ENCODE measurements at places on chromosomes 7 and 10.
A peak's percentile ranks its signal among the peaks of the same experiment; 100 is the strongest.

GRCh38 chr10:74586088-74586585, 240.3 kb upstream of the KAT6B start:
- DNase-seq: no peak

DNA sequence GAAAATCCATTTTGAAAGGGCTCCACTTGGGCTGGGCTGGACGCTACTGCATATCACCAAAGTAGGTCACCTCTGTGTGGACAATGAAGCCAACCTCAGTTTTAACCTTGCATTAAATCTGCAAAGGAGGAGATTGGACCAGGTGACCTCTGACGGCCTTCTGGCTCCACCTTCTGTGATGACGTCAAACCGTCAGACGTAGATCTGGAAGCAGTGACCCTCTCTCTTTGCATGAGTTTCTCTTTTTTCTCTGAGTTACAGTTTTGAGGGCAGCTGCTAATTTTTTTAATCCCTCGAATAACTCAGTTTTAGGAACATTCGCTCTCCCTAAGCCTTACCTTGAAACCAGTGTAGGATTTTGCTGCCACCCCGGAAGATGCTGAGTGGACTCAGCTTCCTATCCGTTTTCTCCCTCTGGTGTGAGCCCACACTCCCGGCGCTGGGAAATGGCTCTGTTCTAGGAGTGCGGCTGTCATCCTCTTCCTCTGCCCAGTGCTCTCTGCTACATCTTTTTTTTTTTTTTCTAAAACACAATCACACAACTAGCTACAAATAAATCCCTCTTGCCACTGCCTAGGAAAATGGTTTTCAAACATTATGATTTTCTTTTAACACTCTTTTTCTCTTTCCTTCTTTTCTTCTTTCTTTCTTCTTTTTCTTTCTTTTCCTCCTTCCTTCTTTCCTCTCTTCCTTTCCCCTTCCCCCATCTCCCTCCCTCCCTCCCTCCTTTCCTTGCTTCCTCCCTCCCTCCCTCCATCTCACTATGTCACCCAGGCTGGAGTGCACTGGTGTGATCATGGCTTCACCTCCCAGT, 27.7 kb upstream of the NMT2 start:
- no peak for DNase-seq

GRCh38 chr7:5646846-5647245, 134.6 kb downstream of the RNF216 start:
- DNase-seq: peak; percentile 44

GRCh38 chr7:158141806-158142518, 445.7 kb downstream of the PTPRN2 start:
- no peak for DNase-seq

DNA sequence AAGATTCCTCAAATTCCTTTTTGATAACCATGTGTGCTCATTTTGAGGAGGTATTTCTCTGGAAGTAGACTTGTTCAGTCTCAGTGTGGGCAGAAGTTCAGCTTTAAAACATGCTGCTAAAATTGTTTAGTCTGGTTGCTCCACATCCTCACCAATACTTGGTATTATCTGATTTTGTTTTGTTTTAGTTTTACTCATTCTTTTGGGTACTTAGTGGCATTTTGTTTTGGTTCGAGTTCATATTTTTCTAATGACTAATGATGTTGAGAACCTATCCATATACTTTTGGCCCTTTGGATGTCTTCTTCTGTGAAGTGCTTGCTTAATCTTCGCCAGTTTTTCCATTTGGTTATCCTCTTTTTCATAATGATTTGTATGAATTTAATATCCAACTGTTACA, 694.2 kb upstream of the FZD8 start:
- DNase-seq: peak; percentile 45

- DNase-seq: no peak
Observed at GRCh38 chr7:31044529-31044928, 7.6 kb upstream of the ADCYAP1R1 start.

DNA sequence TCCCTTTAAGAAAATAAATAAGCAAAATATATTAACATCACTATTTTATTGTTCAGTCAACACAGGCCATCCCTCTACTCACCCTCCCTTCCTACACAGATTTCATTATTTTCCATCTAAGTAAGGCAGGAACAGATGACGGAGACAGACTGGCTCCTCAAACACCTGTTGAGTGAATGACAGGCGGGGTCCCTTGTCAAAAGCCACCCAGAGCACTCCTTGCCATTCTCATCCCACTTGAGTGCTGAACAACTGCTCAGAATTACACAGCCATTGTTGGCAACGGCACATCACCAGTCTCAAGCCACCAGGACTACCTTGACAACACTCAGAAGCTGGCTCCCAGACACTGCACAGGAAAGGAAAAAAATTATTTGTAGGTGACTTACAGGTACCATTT, 3.3 kb downstream of the GRB10 start:
- no peak for DNase-seq

DNA sequence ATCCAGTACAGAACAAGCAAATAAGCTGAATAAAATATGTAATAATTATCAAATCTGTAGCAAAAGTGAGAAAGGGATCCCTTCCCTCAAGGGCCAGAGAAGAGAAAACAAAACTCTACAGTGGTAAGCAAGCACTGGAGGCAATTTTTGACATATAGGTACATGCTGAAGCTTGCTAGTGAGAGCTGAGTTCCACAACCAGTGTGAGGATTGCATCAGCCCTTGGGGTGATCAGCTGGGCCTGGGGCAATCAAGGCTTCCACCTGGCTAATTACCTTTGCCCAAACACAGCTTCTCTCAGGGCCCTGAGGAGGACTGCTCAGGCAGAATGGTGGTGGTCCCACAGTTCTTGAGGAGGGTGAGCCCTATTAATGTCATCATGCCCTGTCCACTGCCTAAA, 134.4 kb upstream of the DLX6 start:
- DNase-seq: no peak

DNA sequence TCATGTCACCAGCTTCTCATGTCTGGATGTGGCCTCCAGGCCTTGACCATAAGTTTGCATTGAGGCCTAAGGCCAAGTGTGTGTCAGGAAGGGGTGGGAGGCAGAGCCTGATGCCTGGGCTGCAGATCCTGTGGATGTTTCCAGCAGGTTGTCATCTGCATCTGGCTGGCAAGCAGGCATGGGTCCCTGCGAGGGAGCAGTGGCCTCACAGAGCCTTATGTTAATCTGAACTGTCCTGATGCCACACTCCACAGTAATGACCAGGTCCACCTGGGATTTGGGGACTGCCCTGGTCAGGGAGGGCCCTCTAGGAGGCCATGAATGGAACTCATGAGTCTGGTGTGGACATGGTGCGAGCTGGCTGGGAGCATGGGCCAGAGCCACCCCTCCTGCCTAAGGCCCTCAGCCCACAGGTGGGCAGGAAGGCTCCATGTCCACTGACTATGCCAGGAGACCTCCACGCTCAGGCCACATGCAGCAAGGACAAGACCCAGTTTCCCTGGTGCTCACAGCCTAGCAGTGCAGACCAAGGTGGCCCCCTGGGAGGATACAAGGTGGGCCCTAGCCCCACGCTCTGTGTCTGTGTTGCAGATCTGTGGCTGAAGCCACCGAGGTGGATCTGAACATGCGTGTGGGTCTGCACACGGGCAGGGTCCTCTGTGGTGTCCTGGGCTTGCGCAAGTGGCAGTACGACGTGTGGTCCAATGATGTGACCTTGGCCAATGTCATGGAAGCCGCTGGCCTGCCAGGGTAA, 83.1 kb downstream of the ADCY1 start:
- DNase-seq: no peak

DNA sequence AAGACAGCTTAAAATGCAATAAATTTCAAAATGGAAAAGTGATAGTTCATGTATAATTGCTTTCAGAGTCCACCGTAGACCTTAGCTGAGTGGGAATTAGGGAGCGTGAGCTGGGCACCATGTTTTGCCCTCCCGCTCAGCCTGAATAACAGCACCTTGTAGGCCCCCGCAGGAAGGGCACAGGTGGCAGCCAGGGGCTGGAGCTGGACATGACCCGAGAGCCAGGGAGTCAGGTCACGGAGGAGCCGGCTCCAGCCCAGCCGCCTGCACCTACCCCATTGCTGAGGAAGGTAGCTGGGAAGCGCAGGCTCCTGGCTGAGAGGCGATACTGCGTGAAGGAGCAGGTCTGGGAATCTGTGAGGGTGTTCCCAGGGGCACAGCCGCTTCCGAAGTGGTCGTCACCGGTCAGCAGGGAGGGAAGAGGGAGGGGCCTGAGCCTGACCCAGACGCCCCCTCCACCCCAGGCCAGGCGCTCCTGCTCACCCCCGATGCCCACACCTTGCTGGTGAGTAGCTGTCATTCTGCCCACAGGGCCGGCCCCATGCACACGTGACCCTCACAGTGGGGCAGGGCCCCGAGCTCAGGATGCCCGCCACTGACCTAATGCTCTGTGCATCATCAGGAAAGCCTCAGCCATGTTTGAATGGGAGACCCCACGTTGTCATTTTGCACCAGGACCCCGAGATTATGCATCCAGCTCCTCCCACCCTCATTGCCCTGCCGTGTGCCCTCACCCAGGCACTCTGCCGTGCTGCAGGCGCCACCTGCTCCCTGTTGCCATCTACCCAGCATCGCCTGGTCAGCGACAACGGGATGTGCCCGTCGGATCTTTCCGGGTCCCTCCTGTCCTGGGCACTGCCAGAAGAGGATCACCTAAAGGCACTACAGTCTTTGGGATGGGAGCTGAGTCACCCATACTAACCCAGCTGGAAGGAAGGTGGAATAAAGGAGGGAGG, 129.2 kb upstream of the TCERG1L start:
- DNase-seq: no peak

- DNase-seq: no peak
Observed at GRCh38 chr7:155788616-155789000, 23.7 kb downstream of the SHH start.

DNA sequence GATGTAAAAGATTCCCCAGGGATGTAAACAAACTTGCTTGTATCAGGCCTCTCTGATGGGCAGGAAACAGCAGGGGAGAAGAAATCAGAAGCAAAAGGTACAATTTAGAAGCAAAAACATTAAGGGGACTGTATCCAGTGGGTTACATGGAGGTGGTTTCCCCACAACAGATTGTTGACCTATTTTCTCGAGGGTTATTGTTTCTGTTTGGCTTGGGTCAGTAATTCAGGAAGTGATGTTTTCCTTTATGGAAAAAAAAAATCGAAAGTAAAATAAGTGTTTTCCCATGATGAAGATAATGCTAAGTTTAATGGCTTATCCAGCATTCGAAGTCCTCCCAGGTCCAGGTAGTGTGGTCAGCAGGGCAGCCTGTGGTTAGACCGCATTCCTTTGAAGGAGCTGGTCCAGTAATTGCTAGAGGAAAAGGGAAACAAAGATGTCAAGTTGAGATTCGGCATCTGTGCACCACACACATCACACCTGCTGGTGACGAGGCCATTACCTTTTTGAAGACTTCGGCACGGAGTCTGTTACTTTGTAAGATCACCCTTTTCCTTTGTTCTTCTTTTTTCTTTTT, 37.3 kb upstream of the ADAM12 start:
- no peak for DNase-seq

DNA sequence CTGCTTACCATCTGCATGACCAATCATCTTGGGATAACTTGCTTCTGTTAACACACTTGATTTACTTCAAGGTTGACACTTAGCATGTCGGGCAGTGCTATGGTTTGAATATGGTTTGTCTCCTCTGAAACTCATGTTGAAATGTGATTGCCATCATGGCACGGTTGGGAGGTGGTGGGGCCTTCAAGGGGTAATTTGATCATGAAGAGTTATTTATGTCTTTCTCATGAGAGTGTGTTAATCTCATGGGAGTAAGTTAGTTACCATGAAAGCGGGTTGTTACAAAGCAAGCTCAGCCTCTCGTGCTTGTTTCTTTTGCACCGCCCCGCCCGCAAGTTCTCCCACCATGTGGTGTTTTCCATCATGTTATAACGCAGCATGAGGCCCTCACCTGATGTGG, 163.6 kb downstream of the DOCK4 start:
- no peak for DNase-seq

DNA sequence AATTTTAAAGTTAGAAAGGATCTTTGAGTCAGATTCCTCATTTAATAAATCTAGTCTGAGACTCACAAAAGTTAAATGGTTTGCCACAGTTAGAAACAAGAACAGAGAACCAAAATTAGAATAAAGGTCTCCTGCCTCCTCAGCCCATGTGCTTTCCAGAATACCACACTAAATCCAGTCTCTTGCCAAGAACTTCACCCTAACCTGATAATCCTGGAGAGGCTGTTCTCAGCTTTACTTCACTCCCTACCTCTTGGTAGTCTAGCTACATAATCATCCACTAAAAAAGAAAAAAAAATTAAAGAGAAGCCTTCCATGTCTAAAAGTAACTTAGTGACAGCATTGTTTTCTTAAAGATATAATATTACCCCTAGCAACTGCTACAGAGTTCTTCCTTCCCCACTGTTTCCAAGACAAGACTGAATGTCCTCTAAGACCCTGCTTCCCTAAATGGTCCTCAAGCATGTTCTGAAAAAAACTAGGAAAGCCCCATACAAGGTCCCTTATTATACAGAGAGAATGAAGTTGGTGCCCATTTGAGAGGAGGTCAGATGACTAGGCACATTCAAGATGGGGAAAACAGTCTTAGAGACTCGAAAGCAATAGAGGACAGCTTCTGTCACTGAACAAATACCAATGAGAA, 56.8 kb downstream of the ZNF438 start:
- DNase-seq: no peak

DNA sequence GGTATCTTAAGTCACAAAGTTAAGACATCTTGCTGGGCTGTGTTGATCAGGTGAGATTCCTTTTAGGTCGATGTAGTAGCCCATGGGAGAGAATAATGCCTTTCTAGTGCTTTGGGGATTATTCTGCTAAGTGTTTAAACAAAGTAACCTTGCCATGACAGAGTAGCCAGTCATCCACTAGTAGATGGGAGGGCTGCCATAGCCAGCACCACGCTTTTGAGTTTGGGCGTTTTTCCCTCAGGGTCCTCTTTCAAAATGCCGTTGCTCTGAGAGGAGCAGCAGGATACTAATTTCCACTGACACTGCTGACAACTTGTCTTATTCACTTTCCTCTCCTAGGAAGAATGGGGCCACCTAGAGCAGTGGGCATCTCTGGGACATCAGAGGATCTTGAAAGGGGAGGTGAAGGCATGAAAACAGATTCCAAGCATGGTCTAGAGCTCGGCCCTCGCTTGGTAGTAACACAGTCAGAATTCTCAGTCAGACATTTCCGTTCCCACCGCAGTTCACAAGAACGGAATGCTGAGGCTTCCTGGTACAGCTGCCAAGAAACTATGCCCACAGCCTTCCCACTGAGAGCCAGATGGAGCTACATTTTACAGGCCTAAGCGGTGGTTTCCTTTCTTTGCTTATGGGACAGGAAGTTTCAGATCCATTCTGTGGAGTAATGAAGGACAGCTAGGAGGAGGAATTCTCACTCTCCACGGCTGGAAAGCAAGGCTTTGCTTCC, 15.3 kb upstream of the RSU1 start:
- peak; percentile 92 for DNase-seq

DNA sequence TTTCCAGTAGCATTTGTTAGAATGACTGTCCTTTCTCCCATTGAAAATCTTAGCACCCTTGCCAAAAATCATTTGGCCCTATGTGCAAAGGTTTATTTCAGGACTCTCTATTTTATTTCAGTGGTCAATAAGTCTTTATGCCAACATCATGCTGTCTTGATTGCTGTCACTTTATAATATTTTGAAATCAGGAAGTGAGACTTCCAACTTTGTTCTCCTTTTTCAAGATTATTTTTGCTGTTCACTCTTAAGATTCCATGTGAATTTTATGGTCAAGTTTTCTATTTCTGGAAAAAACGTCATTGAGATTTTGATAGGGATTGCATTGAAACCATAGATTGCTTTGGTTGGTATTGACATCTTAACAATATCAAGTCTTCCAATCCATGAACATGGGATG, 65.1 kb downstream of the PAXIP1 start:
- DNase-seq: no peak
